ENCODE measurements at places on chromosomes 16 and 17.

DNA sequence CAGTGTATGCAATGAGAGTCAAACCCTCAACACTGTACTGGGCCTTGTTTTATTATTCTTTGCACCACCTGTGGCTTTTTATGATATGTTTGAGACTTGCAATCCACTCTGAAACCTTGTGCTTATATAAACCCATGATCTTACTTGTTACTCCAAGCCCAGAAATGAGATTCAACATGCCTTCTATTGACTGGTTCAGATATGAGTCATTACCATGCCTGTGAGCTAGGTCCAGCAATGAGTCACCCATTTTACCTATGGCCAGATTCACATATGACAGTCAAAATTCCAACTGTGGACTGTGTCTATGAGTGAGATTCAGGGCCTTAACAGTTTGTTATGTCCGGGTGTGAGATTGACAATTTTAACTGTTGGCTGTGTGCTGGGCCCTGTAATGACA is 1846.1 kb downstream of the TP53TG3F start:
- no peak for DNase-seq

DNA sequence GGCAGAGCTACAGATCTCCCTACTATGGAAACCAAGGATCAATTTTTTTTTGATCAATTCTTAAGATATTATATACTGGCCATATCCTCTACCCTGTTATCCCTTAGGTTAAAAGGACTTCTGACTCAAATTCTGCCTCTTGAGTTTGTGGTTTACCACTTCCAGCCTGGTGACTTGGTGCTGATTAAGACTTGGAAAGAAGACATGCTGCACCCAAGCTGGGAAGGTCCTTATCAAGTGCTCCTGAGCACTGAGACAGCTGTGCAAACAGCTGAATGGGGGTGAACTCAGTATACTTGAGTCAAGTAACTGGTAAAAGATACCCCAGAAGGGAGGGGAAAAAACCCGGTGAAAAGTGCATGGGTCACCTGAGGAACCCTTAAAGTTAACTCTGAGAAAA is 20.5 kb upstream of the SPACA3 start:
- DNase-seq = no peak

GRCh38 chr17:69540356-69540755 is 125.9 kb downstream of the MAP2K6 start:
- DNase-seq = no peak

DNA sequence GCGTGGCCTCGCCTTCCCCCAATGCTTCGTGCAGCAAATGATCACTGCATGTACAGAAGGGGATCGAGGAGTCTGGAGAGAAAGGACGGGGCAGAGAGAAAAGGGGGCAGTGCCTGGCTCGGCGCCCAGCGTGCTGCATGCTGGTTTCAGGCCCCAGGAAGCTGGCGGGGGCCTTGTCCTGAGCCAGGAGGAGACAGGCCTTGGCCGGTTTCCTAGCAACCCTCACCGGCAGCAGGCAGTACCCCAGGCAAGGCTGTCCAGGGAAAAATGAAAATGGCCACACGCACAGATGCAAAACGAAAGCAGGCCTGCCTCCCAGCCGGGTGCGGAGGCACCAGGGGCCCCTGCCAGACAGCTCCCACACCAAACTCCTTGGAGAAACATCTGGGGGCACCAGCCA is 126.3 kb downstream of the ZFHX3 start:
- no peak for DNase-seq

- peak; percentile 90 for DNase-seq
Measured at GRCh38 chr17:38322156-38322779, 21.5 kb downstream of the GPR179 start.

DNA sequence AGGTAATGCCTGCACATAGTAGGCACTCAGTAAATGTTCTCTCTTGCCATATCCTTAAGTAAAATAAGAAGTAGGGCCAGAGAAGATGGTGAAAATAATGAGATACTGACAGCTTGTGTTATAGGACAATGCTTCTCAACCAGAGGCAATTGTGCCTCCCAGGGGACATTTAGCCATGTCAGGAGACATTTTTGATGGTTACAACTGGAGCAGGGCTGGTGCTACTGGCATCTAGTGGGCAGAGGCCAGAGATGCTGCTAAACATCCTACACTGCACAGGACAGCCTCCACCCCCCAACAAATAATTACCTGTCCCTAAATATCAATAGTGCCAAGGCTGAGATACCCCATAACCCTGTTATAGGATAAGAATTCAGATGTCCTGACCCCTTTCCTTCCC is 1.7 kb downstream of the RAD51D start:
- peak; percentile 46 for DNase-seq

GRCh38 chr17:36907407-36907806 is 29.9 kb upstream of the LHX1 start:
- no peak for DNase-seq

DNA sequence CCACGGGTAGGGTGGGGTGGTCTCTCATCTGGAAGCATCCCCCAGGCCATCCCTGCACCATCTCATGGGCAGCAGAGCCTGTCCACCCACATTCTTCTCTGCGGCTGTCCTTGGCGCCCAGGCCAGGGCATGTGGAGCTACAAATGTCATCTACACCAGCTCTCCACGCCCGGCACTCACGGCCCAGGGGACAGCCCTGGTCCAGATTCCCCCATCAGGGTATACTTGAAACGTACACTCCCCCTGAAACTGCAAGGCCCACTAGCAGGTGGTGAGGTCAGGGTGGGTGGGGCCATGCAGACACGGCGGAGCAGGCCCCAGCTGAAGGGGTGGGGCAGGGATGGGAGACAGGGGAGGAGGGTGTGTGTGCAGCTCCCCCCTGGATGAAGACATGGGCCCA is 3.2 kb upstream of the SOX8 start:
- DNase-seq = no peak

GRCh38 chr17:6187836-6188235 is 117.7 kb downstream of the WSCD1 start:
- no peak for DNase-seq

DNA sequence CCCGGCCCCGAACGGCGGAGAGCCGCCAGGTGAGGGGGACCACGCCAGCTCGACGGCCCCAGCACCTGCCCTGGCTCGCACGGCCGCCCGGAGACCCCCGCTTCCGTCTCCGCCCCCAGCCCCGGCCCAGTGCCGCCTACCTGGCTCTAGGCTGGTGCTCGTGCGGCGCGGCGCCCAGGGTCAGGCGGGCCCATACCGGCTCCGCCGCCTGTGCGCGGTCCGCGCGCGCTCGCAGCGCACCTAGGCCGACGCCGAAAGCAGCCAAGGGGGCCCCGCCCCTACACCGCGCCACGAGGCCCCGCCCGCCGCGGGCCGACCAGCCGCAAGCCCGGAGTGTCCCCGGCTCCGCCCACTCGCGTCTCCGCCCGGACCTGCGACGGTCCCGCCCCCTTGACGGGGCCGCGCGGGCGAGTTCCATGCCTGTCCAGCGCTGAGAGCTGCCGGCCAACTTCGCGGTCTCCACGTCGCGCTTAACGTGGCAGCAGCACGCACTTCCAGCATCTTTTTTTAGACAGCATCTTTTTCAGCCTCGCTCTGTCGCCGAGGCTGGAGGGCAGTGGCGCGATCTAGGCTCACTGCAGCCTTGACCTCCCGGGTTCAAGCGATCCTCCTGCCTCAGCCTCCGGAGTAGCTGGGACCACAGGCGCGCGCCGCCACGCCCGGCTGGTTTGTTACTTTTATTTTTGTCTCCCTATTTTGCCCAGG is at the start of gene SLC25A39:
Gene SLC25A39, minus strand, starts transcription at position 253 of the 705 bp plus-strand sequence. CDS start 1,261 bp downstream, outside the sequence.
- DNase-seq = peak; percentile 99

DNA sequence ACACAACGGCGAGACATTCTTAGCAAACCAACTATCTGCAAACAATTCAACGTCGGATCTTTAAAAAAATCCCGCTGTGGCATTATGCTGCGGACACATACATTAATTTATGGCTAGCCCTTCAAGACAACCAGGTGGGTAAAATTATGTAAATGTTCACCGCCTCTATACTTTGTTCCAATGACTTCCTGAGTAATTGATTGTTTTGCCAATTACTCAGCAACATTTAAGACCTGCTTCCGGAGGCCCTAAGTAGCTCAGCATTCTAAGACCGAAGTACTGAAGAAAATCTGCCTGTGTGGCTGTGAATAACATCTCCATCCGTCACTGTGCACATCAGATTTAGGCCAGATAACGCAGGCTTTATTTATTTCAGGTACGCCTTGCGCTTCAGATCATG is 23.3 kb downstream of the QPRT start:
- no peak for DNase-seq

GRCh38 chr16:64280317-64280716 is 841.5 kb downstream of the CDH11 start:
- no peak for DNase-seq

GRCh38 chr16:86836503-86837129 is 258.3 kb downstream of the FOXL1 start:
- DNase-seq = no peak

GRCh38 chr16:90037276-90037675 is 18.0 kb upstream of the DBNDD1 start:
- DNase-seq = no peak

DNA sequence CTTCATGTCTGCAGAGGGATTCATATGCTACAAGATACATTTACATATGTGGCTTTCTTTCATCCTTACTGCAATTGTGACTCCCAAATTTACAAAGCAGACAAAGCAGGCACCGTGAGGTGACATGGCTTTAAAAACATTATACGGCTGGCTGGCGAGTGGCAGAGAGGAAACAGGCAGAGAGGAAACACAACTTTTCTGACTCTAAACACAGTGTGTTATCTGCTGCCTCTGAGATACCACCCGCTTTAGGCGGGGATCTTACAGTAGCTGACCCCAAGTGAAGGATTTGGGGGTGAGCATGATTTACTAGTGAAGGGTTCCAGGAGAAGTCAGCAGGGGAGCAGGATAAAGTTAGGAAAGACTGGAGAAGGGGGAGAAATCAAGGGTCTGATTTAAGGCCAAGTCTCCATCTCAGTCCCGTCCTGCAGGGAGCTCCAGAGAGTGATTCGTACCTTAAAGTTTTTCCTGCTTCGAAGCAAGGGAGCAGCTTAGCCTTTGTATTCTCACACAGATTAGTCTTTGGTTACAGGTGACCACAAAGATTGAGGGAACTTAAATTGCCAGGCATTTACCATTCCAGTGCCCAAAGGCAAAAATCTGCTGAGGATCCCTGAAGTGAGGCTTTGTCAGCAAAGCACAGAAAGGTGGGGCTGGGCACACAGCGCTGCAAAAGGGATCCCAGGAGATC is 355.0 kb downstream of the GRIN2A start:
- no peak for DNase-seq

GRCh38 chr16:77462894-77463293 is 28.1 kb upstream of the ADAMTS18 start:
- DNase-seq = no peak

- peak; percentile 92 for DNase-seq
Measured at GRCh38 chr17:29560316-29560715, 6.5 kb downstream of the ABHD15 start.

- no peak for DNase-seq
Measured at GRCh38 chr16:35431829-35432663, 1972.6 kb downstream of the TP53TG3F start.

DNA sequence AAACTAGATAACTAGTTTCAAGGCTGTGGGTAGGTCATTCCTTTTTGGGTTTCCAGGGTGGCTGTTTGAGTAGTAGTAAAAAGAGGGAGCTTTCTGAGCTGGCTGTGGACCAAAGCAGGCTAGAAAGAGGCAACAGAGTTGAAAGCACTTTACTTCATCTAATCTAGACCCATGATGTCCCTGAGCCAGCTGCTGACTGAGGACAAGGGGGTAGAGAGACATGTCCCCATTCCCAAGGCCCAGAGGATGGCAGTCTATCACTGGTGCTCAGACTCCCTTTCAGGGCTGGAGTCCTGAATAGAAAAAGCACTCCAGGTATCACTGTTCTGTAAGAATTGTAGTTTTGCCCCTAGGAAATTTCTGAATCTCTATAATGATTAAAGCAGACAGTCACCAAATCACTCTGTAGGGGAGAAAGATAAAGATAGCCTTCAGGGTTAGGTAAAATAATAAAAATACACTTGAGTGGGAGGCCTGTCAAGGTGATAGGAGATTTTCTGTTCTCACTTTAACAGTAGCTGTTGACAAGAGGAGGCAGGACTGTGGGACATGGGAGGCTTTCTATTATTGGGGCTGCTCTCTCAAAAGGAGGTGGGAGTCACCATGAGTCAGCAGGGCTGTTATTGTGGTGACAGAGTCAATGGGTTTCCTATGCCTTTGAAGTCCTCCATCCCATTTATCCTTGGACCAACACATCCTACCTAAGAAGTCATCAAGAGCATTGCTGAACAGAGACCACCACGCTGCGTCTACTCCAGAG is 190.2 kb upstream of the MPHOSPH6 start:
- no peak for DNase-seq

GRCh38 chr17:12985431-12986293 is 32.2 kb downstream of the ELAC2 start:
- DNase-seq = no peak

- DNase-seq = no peak
Measured at GRCh38 chr17:48336986-48337385, 93.0 kb downstream of the SKAP1 start.

DNA sequence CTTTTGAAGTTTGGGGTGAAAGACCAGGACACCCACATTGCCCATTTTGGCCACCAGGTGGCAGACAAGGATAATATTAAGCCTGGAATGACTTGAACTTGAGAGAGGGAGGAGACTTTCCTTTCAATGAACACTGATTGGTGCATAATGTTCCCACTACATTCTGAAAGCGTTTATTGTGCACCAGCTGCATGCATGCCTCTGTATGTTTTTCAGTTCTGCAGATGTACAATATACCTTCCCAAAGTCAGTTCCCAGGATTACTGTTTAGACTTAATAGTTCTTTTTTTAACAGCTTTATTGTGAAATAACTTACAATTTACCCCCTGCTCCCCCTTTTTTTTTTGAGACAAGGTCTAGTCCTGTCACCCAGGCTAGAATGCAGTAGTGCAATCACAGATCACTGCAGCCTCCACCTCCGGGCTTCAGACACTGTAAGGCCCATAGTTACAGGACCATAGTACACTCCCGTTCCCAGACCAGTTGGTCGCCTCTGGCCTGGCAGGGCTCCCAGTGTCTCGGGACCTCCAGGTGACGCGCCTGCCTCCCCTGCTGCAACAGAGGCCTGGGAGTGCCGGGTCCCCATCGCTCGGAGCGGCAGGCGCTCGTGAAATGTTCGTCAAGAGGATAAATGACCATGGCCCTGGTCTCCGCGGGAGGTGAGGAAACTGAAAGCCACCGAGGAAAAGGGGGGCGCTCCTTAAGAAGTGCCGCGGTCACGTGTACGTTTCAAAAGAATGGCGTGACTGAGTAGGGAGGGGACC is 12.2 kb downstream of the CES2 start:
- DNase-seq = peak; percentile 74

- DNase-seq = no peak
Measured at GRCh38 chr16:80198311-80199299, 342.2 kb upstream of the DYNLRB2 start.

GRCh38 chr17:28370035-28370743 is at the start of gene VTN:
TSS of gene VTN (minus strand) at chr17:28370307. CDS start at chr17:28370203, 104 bp downstream.
- peak; percentile 69 for DNase-seq

All from D341Med (cell line).